OCI-LY7 (cell line): ENCODE measurements at places on chromosomes 16 and 17.

- DNase-seq, result no peak
These were observed 10.5 kb upstream of the MMP2 start for GRCh38 chr16:55468352-55468990.

GRCh38 chr16:50151322-50151721, 1.8 kb upstream of the TENT4B start:
- DNase-seq, result no peak

DNA sequence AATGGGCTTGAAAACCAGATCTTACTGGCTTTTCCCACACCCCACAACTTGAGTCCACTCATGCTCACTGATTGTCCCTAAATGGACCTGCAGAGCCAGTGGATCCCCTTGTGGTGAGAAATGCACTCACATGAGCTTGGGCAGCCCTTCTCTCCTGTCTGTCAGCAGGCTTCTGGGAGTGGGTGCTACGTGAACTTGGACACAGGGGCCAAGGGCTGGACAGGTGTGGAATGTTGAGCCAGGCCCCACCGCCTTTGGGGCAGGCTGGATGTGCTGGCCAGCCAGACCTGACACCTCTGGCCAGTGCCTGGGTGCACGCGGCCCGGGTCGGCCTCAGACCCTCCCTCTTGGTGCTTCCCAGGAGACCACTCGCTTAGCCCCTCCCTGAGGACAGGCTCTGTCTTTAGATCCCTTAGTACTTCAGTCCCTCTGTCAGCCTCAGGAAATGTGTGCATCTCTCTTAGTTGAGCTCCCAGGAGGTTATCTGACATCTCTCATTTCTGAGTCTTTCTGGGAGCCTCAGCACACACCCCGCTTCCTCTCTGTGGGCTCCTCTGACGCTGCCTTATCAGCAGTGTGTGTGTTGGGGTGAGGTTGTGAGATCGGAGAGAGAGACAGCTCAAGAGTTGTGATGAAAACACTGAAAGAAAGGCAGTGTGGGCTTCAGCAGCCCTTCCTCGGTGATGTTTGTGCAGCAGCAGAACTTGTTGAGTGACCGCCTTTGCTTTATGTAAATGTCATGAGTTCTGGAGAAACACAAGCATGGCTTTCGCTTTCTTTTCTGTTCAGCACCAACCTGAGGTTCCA, 117.0 kb downstream of the RAB11FIP4 start:
- no peak for DNase-seq

- no peak for DNase-seq
These were observed 18.7 kb upstream of the MTSS2 start for GRCh38 chr16:70704586-70704985.

DNA sequence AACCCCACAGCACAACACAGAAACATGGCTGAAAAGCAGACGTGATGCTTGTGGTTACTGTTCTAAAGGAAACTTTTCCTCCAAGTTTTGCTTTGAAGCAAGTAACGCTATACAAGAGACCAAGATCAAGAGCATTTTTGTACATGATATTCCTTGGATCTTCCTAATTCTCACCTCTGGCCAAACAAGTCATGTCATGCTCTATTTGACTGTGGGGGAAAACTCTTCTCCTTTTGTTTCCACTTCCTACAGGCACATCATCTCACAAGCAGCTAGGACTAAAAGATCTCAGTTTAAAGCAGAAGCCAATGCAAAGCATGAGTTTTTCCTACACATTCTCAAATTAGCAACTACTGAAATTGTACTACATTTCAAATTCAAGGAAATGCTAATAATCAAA, 50.7 kb downstream of the CFDP1 start:
- DNase-seq, result no peak

DNA sequence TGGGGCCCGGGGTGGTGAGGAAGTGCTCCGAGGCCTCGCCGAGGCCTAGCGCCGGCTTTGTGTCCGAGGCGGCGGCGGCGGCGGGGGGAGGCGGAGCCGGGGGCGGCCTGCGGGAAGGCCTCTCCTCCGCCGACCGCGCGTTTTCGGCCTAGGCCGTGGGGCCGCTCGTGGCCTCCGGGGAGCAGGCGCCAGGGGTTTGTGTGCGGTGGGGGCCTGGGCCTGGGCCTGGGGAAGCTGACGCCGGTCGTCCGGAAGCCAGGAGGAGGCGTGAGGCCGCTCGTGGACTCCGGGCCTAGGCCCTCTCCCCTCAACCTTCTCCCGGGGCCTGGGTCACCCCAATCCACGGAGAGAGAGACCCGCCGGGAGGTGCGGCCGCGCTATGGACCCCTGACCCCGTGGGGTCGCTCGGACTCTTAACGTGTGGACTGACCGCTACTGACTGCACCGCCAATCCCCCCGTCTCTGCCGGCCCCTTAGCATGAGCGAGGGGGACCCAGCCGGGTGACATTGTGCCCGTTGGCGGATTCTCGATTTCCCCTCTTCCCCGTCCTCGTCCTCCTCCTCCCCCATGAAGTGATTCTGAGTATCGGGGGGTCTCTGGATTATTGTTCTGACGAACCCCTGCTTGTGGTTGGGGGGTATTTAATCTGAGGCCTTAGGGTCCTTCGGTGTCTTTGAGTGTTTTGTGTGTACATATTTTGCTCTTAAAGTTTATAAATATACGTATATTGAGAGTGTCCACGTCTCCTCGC, 660 bp downstream of the RBBP6 start:
- no peak for DNase-seq

DNA sequence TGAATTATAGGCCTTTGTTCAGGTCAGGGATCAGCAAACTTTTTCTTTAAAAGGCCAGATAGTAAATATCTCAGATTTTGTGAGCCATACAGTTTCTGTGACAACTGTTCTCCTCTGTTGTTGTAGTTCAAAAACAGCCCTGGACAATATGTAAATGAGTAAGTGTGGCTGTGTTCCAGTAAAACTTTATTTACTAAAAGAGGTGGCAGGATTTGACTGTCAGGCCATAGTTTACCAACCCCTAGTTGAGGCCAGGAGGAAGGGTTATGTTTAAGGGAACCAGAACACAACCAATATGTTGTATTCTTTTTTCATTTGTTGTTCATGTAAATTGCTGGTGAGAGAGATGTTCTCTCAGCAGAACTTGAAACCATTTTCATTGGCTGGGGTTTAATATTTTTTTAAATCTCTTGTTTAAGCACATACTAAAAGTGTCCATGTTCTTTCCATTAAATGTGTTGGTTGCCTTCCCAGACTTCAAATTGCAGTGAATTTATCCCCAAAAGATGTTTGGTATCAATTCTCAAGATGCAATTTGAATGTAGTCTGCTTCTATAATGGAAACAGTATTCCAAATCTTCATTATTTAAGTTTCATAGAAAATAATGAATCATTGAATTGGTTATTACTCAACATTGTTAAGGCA, 260.3 kb downstream of the FTO start:
- DNase-seq, result no peak
